ENCODE measurements at places on chromosomes 1 and 21.
A peak's percentile ranks its signal among the peaks of the same experiment; 100 is the strongest.

GRCh38 chr1:55051621-55052020 is 12.3 kb downstream of the PCSK9 start:
- no peak for DNase-seq

- no peak for DNase-seq
Observed at GRCh38 chr1:147409886-147410285, 131.4 kb upstream of the BCL9 start.

DNA sequence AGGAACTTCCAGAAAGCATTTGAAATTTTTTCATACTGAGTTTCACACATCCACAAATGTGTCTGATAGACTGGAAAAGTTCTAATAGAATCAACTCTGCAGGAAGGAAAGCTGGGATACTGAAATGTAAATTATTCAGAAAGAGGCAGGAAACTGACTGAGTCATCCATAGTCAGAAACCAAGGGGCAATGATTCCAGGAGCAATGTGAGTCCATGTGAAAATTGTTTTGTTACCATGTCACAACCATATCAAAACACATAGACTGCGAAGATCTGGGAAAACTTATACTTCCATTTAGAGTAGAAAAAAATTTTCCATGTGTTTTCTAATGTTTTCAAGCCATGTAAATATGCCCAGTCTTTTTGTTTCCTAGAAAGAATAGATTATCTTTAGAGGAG is 142.3 kb upstream of the TMPRSS15 start:
- no peak for DNase-seq

DNA sequence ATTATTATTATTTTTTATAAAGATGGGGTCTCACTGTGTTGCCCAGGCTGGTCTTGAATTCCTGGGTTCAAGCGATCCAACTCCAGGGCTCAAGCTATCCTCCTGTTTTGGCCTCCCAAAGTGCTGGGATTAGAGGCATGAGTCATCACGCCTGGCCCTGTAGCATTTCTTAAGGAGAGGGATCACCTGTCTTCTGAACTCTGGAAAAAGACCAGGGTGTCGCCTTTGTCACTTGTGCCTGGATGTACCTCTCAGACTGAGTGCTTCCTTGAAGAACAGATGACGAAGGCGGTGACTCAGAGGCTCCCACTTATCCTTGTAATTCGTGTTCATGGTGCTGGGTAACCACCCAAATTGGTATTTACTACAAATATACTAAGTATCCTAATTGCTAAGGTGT is 2.4 kb upstream of the CGN start:
- DNase-seq: no peak

DNA sequence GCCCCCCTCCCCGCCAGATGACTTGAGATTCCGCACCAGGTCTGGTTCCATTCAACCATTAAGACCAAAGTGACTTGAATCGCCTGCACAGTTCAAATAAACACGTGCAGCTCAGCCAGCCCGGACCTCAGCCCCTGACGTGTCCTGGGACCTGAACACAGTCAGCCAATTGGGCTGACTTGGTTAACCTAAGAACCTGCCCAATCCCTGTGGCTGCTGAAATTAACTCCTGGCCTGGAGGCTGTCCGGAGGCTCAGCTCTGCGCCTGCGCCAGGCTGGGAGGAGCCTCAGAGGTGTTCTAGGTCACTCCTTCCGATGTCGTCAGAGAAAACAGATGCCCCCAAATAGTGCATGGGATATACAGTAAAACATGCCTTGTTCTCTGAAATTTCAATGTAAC is 73.4 kb downstream of the SCCPDH start:
- no peak for DNase-seq

- DNase-seq: no peak
Observed at GRCh38 chr1:51240084-51240483, 4.0 kb downstream of the RNF11 start.

DNA sequence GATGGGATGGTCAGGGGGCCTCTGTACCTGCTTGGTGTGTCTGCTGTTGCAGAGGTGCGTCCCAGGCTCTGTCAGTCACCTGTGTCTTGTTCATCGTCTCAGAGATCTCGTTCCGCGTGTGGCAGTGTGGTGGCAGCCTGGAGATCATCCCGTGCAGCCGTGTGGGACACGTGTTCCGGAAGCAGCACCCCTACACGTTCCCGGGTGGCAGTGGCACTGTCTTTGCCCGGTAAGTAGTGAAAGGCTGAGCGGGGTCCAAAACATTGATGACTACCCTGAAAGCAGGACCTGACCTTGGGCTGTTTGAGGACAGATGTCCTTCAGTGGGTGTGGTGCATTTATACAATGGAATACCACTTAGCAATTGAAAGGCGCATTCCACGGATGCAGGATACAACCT is 171.0 kb downstream of the PGBD5 start:
- DNase-seq: no peak

GRCh38 chr1:151047591-151047924 is at the start of gene C1orf56:
Gene C1orf56 (plus strand): TSS chr1:151047751. CDS start chr1:151047848, 97 bp downstream.
- peak; percentile 88 for DNase-seq

- peak; percentile 18 for DNase-seq
Observed at GRCh38 chr1:246365708-246366107, 141.4 kb downstream of the SMYD3 start.

GRCh38 chr21:15617964-15618363 is 111.8 kb upstream of the USP25 start:
- no peak for DNase-seq

GRCh38 chr1:244852694-244853093 is 11.6 kb downstream of the HNRNPU start:
- DNase-seq: no peak

GRCh38 chr1:200979574-200980451 is 43.7 kb downstream of the KIF21B start:
- peak; percentile 72 for DNase-seq

DNA sequence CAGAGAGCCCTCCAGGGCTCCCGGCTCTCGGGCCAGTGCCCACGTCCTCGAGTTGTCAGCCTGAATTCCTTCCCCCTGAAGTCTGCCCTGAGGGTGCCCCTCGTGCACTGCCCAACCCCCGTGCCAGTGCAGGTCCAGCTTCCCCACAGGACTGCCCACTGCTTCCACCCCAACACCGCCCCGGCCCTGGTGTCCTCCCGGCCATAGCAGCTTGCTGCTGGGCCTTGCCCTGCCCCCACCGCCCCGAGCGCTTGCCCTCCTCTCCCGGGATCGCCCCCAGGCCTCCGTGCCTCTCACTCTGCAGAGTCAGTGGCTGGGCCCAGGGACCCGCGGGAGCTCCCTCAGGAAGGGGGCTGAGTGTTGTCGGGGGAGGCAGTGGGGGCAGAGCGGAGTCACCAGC is 24.1 kb upstream of the ARHGEF16 start:
- DNase-seq: no peak

DNA sequence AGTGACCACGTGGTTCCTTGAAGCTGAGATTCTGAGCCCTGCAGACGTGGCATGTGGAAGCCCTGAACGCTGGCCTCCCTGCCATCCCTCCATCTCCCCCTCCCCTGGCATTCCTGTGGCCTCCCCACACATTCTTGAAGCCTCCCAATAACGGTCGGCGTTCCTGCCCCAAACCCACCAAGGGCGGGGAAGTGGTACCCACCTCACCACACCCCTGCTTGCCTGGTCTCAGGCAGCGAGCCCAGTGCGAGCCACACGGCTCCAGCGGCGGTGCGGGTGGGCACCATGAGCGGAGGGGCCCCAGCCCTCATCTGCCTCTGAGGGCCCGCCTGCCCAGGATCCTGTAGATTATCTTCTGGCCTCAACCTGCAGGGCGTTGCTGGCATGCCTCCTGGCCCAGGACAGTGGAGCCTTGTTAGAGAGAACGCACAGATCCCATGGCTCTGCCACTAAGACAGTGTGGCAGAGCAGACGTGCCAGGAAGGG is 20.6 kb upstream of the PRELP start:
- no peak for DNase-seq

DNA sequence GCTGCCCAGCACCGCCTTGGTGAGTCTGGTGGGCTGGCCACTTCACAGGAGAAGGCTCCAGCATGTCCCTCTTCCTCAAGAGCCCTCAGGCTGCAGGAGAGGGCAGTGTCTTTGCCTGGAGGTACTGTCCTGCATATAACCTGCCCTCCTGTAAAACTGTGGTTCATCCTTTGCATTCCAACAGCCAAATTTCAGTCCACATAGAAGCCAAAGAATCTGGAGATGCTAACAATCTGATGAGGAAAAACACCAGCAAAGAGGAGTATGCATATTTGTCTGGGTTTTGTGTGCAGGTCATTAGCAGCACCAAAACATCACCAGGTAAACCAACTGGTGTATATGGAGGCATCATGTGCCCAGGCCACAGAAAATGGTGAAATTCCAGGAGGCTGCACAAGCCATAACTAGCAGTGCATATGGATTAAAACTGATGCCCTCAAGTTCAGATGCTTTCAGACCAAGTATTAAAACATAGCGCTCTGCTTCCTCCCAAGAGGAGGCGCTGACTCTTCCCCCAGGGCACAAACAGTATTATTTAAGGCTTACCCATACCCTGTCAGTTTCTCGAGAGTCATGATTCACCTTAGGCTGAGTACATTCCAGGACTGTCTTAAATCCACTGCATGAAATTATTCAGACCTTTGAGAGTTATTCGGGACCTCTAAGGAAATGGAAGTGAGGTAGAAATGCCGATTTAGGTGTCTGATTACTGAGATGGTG is 150.5 kb upstream of the COA6 start:
- DNase-seq: no peak

DNA sequence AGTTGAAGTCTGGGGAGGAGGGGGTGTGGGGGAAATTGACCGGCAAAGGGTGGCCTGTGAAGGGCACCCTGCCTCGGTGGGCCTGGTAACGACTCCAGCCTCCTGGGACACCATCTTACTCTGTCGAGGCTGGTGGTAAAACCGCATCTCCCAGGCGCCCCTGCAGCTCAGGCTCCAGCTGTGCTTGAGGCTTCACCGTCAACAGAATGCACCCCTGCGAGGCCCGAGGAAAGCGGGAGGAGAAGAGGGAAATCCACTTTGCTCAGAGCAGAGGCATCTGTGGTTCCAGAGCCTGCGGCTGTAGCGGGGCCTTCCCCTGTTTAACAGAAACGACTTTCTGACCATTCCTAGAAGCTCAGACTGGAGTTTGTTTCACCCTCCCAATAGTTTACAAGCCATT is 165.6 kb downstream of the NPHP4 start:
- DNase-seq: no peak

GRCh38 chr1:200133123-200133522 is 105.6 kb downstream of the NR5A2 start:
- no peak for DNase-seq

Measured in germinal center (tissue), 1 donor.